Activated T-cell treated with anti-CD3 and anti-CD28 coated beads, Interleukin-2, amount 50 U/mL, for 24 hours (primary cell): ENCODE measurements at places on chromosomes 2 and 18.

- no peak for DNase-seq
Measured at GRCh38 chr2:165898381-165898780, 55.2 kb downstream of the TTC21B start.

- DNase-seq, result peak; percentile 83
Measured at GRCh38 chr2:218876562-218877219, 4.0 kb upstream of the WNT10A start.

GRCh38 chr2:42859791-42860190 is 67.4 kb upstream of the HAAO start:
- no peak for DNase-seq

DNA sequence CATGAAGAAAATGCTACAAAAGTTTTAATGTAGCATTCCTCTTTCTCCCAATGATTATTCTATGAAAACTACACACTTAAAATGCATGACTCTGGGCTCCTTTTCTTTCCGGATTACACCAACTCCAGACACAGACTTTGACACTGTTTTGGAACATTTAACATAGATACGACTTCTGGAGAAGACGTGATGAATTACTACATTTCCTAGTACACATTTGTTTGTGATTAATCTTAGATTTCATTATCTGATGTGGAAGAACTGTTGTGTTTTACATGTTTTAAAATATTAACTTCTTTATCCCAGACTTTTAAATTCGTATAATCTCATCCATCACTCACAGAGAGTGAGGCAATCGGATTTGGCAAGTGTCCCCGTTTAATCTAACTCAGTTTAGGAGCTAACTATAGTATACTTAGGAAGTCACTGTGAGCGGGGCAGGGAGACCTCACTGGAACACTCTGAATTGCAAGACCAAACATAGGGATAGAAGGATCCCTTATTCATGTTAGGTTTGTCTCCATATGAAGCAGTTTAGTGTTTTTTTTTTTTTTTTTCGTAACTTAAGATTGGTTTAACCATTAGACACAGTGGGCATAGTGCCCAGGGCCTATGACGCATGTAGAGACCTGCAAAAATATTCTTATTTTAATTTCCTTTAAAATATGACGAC is 66.7 kb downstream of the PDE1A start:
- DNase-seq, result no peak

- no peak for DNase-seq
Measured at GRCh38 chr2:79697200-79697599, 184.3 kb downstream of the CTNNA2 start.

GRCh38 chr18:57094175-57094574 is 52.7 kb upstream of the BOD1L2 start:
- no peak for DNase-seq

- peak; percentile 43 for DNase-seq
Measured at GRCh38 chr2:12556762-12557161, 160.0 kb upstream of the TRIB2 start.

GRCh38 chr2:58502931-58503330 is 261.8 kb upstream of the FANCL start:
- no peak for DNase-seq

GRCh38 chr2:202848813-202849212 is 22.8 kb downstream of the ICA1L start:
- DNase-seq, result no peak

GRCh38 chr18:48821251-48821590 is 129.5 kb downstream of the SMAD7 start:
- DNase-seq, result no peak

DNA sequence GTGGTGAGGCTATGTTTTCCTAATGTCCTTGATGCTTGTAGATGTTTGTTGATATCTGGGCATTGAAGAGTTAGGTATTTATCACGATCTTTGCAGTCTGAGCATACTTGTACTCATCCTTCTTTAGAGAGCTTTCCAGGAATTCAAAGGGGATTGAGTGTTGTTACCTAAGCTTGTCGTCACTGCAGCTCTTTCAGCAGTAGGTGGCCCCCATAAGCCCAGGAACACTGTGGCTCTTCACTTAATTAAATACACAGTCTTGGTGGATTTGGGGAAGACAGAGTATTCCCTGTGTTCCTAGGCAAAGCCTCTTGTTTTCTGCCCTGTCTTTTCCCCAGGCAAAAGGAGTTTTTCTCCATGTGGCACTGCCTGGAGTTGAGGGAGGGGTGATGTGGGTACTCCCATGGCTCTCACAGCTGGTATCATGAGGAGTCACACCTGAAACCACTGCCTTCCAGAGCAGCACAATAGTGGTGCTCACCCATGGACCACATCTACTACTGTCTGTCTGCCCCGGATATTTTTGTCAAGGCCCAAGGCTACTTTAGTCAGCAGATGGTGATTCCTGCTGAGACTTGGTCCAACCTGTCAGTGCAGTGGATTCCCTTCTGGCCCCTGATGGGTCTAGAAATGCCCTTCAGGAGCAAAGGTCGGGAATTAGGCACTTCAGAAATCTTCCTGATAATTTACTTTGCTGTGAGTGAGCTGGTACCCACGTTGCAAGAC is 95.7 kb downstream of the GALNT13 start:
- DNase-seq, result no peak

- no peak for DNase-seq
Measured at GRCh38 chr2:238456970-238457926, 30.5 kb downstream of the ASB1 start.

DNA sequence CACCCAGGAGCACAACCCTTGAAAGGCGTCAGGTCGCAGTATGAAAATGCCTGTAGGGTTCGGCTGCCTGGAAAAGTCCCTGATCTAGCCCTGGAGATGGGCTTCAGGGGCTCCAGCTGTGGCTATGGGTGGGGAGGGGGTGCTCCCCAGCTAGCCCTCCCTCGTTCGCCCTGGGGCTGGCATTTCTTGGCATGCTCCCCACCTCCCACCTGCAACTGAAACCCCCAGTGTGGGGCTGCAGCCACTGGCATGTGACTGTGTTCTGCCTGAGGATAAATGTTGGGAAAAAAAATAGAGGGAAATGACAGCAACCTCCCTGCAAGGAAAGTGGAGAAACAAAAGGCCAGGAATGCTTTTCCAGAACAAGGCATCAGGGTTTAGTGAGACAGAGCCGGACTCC is 109.2 kb downstream of the COPS8 start:
- DNase-seq, result no peak

GRCh38 chr18:55300936-55301531 is 287.0 kb downstream of the TCF4 start:
- no peak for DNase-seq
